ENCODE measurements at places on chromosomes 1 and 21.

GRCh38 chr1:101262060-101262459 is 25.2 kb downstream of the S1PR1 start:
- DNase-seq, result no peak

GRCh38 chr1:212595229-212595628 is 13.3 kb upstream of the ATF3 start:
- no peak for DNase-seq

DNA sequence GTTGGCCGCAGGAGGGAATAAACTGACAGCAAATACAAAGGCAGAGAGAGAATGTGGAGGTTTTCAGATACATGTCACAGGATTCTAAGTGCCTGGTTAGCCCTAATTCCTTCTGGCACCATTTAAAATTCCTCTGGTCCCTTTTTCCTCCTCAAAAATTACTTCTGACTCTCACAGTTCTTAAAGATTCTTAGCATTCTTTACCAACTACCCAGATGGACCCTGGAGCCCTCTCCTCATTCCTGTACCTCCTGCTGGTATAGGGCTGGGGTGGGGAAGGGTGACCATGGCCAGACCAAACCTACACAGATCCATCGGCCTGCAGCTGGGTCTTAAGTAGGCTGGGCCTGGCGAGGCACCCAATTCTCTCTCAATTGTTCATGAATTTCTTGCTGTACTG is 7.2 kb downstream of the MKNK1 start:
- no peak for DNase-seq

DNA sequence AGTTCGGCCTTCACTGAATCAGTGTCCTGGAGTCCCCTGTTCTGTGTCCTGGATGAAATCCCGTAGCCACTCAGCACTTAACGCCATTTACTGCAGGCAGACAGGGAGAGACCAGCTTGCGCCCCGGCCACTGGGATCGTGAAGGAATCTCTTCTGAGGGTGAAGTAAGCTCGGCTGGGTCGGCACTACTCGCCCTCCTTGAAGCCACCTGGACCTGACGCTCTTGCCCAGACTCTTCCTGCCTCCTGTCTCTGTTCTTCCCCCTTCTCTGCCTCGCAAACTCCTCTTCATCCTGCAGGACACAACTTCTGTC is 99.9 kb upstream of the ZBTB40 start:
- DNase-seq, result peak; percentile 48

All from SK-N-DZ (cell line).